T-helper 2 cell (primary cell): ENCODE measurements at places on chromosomes 7 and 10.

DNA sequence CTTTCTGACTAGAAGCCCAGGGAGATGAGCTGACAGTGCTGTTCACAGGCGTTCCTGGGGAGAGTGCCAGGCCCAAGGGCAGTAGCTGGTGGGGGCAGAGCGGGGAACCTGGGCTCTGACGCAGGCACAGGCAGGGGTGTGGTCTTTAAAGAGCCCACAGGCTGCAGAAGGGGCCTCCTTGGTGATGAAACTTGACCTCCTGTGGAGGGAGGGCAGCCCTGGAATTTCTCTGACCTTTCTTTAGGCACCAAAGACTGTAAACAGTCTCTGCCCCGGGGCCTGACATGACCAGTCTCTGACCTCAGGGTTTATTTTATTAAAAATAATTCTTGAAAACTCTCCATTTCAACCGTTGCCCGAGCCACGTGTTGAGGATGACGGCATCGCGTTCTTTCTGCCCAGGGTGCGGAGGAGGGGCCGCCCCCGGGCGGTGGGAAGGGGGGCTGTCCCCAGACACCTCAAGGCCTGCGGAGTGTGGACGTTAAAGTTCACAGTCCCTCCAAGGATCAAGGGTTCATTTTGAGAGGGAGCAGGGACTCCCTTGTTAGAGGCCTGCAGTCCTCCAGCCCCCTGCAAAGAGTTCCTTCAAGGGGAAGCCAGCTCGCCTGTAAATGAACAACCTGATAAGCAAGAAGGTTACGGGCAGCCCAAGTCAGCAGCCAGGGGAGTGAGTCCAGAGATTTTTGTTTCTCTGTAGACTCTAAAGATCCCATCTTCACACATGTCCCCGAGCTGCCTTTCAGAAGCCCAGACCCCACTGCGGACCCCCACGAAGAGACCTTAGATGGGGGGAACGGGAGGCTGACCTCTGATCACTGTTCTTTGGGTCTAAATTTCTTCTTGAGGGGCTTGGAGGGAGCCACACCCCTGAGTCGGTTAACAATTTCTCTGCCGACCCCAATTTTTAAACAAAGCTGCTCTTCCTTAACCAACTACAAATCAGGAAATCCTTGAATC, 128.9 kb downstream of the VIPR2 start:
- no peak for DNase-seq

DNA sequence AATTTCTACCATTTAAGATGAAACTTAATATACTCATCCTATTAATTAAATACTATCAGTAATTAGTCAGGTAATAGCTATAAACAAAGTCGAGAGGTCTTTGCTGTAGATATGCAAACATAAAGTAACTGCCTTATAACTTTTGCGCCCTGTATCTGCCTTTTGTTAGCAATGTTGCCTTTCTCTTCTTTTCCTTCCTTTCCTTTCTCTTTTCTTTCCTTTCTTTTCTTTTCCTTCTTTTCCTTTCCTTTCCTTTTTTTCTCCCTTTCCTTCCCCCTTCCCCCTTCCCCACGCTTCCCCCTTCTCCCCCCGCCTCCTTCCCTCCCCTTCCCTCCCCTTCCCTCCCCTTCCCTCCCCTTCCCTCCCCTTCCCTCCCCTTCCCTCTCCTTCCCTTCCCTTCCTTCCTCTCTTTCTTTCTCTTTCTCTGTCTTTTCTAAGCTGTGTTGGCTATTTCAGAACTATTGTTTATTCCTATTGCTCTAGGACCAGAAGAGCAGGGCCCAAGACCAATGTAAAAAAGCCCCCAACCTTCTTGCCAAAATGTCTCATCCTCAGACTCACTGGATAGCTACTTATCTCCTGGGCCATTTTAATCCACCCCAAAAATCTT, 65.3 kb upstream of the DKK1 start:
- DNase-seq: no peak

DNA sequence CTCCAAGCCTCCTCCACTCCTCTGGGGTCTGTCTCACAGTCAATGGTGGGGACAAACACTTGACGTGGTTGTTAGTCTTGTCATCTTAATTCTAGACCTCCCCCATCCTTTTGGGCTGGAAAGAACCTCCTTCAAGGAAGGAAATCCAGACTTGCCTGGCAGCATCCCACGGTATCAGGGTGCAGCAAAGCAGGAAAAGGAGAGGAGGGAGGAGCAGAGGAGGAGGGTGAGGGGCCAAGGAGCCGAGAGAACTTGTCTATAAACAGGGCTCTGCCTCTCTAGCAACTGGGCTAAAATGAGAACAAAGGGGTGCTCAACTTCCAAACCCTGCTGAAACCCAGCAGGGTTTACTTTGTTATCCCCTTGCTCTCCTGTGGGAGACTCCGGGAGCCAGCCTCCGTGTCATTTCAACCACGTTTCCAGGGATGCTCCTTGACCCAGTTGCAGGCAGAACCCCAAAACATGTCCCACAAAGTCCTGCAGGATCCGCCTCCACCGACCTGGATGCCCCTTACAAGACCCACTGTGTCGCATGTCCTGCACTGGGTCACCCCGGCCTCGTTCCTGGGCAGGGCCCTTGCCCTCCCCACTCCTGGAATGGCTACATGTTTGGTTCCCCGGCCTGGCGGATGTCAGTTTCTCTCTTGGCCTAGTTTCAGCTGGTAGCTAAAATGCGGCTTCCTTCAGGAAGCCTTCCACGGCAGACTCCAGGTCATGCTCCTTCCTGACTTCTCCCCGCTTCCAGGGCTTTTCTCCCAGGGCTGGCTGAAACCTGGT, 69.7 kb upstream of the MGMT start:
- DNase-seq: no peak

GRCh38 chr10:11161096-11161495, 143.4 kb downstream of the CELF2 start:
- DNase-seq: no peak

- DNase-seq: no peak
Measured at GRCh38 chr10:132468651-132469050, 68.9 kb upstream of the INPP5A start.

- no peak for DNase-seq
Measured at GRCh38 chr10:118342638-118343020, 505 bp upstream of the FAM204A start.

DNA sequence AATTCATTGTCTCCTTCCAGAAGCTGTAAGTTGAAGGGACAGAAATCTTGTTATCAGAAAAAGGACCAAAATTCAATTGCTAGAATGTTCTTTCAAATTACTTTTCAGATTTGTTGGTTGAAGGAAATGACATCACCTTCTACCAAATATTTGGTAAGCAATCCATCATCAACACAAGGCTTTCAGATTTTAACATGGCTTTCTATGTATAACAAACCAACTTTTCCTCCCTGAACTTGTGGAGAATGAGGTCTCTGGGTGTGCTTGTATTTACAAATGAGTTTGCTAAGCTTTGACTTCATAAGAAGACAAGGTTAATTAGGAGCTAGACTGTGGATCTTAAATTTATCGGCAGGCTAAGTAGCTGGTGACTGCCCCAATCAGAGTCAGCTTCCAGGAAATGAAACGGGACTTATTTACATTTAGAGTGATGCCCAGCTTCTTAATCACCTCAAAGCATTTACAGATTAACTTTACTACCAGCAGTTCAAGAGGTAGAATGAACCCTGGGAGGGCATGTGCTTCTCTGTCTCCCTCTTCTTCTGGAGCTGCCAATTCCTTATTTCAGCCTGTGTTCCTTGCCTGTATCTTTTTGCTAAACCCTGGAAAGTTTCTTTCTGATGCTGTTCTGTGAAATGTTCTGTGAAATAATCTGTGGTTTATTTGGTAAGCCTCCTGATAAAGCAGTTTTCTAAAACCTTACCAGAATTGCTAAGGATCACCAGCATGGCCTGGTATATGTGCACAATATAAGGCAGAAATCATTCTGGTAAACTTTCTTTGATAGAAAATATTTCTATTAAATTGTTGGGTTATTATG, 248.8 kb upstream of the FZD8 start:
- DNase-seq: no peak

DNA sequence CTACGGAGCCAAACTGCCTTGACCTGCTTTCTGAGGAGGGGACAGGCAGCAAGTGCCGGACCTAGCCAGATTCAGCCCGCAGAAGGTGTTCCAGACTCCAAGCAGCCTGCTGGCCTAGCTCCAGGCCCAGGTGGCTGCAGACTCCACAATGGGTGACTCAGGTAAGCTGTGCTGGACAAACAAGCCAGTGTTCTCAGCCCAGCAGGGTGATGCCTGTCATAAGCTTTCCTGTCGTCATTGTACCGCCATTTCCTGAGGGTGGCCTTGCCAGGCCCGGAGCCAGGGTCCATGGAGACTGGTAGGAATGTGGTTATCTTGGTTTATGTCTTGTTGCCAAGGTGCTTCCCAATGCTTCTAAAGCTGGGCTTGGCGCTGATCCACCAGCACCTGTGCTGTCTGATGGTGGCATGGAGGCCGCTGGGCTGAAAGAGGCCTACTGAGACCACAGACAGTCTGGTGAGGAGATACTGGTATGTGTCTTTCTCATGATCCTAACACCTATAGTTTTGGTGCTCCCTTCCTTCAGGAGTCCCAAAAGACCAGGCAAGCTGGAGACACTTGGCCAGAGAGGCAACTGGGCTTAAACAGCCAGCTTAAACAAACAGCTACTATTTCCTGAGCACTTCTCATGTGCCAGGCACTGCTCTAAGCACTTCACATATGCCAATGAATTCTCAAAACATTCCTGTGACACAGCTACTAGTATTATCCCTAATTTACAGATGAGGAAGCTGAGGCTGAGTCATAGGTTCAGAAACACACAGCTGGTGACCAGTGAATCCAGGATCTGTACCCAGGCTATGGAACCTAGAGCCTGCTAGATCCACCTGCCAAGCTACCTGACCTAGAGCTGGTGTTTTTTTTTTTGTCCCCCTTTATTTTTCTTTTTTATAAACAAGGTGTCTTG, 42.0 kb downstream of the ZC3HC1 start:
- no peak for DNase-seq

DNA sequence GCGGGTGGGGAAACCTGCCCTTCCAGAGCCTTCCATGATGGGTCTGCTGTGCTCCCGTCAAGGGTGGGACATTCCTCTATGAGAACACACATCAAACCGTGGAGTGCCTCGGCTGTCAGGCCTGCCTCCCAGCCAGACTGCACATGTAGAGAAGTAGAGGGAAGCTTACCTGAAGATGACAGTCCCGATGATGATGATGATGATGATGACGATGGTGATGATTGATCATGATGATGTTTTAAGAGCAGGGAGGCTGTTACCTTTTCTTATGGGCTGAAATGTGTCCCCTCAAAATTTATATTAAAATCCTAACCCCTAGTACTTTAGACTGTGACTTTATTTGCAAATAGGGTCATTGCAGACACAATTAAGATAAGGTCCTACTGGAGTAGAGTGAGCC, 76.1 kb upstream of the ANLN start:
- no peak for DNase-seq
